ENCODE measurements at places on chromosomes 7 and 10. TPM values are rescaled to one million over a fixed set of nuclear protein-coding genes. Genes with fewer than 3 reads are reported as not detected.

- no peak for DNase-seq
Measured at GRCh38 chr10:4941540-4942330, 21.5 kb upstream of the AKR1C1 start.

DNA sequence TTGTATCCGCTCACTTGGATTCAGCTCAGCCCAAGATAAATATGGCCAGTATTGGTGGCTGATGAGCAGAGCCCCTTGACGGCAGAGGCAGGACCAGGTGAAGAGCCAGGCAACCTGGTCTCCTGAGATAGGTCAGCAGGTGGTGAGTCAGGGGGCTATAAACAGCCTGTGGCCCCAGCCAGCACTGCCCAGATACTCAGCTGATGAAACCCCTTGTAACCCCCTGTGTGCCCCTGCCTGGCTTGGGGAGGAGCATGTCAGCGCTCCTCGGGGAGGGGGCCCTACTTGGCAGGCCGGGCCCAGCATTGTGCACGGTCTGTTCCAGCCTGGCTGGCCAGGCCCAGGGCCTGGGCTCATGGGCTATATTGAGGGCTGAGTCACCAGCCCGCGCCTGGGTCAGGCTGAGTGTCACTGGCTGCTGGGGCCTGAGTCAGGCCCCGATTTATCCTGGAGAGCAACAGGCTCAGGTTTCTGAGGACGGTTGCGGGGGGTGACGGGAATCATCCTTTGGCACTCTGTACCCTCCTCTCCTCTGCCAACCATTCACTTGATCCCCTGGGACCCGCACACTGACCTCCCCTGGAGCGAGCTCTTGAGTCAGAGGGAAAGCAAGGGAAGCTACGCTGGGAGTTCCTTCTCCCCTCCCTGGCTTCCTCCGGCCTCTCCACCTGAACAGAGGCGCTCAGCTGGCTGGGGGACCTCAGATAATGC lies 2.8 kb upstream of the FLNC start:
- peak; percentile 92 for DNase-seq

Gene NDUFA5
- total RNA-seq = 15.9 TPM

DNA sequence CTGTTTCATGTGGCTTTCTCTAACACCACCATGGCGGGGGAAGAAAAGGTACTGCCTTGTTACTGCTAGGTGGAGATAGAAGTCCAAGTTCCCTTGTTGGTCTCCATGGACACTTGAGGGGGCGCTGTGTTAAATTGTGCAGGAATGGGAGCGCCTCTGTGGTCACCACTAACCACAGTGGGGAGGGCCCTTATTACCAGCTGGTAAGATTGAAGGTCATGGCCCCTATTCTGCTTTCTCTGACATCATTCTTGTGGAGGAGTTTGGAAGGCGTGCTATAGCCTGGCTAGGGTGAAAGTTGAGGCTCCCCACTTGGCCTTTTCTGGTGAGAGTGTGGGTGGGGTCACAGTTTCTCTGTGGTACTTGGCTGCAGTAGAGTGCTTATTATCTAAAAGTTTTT lies 14.9 kb upstream of the MXI1 start:
- no peak for DNase-seq

- no peak for DNase-seq
Measured at GRCh38 chr10:49104323-49104722, 11.0 kb downstream of the VSTM4 start.

Gene DYNC1I1
- 2.2 TPM for total RNA-seq

Gene UPK3BL1
- 0.37 TPM for total RNA-seq

Gene PRR15
- not detected for total RNA-seq

GRCh38 chr7:146713934-146714333 lies 597.3 kb downstream of the CNTNAP2 start:
- DNase-seq = no peak

- no peak for DNase-seq
Measured at GRCh38 chr7:8176370-8177081, 85.4 kb downstream of the ICA1 start.

DNA sequence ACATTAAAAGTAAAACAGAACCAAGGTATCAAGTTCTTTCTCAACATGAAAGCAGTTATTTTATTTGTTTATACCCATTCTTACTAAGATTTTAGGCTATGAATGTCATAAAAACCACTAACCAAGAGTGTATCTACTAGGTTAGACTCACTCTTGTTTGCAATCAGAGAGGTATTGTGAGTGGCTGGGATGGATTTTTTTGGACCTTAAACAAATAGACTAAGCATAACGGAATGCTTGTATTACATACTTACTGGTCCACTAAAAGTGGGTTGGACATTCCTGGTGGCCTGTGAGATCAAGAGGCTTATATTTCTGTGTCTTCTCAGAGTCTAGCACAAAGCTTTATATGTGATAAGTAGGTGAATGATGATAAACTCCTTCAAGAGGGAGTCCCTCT lies 32.6 kb upstream of the CBLL1 start:
- DNase-seq = no peak

DNA sequence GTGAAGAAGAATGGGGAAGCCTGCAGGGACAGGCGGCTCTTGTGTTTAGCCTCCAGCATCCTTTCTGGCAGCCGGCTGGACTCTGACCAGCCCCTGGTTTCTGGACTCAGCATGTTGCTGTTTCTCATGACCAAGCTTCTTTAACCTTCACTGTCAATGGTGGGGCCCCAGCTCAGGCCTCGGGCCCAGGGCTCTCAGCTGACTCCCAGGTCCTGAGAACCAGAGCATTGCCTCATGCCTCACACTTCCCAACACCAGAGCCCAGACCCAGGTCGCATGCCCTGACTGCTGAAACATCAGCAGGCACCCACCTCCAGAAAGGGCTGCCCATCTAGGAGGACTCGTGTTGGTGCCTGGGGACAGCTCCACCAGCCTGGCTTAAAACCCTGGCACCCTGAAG lies 34.8 kb upstream of the FGFR2 start:
- DNase-seq = no peak

Gene CUBN
- 8.9 TPM for total RNA-seq

GRCh38 chr7:17021205-17021604 lies 139.4 kb upstream of the AGR3 start:
- no peak for DNase-seq

GRCh38 chr10:2476812-2477553 lies 590.4 kb upstream of the PFKP start:
- no peak for DNase-seq

DNA sequence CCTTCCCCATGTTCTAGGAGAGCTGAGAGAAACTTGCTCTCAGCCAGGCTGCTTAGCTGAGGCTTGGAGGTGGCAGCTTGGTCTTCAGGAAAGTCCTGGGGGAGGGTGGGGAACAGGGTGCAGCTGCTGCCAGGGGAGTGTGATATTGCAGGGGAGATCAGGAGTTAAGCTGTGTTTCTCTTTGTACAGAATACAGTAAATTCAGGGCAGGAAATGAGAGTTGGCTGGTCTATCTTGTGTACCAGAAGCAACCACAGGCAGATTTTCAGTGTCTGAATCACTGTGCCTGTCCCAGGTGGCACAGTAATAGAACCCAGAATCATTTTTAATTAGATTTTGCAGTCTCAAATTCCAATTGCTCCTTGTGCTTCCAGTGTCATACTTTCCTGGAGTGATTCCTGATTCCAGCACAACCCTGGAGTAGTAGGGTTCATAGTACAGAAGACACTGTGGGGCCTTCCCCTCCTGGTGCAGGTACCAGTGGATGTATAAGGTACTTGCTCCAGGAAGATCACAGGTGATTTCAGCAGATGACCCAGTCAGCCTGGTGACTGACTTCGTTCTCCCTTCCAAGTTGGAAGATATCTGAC lies 94.0 kb upstream of the TARP start:
- DNase-seq = no peak

Gene WEE2
- total RNA-seq = not detected

Gene CDNF
- 0.92 TPM for total RNA-seq

DNA sequence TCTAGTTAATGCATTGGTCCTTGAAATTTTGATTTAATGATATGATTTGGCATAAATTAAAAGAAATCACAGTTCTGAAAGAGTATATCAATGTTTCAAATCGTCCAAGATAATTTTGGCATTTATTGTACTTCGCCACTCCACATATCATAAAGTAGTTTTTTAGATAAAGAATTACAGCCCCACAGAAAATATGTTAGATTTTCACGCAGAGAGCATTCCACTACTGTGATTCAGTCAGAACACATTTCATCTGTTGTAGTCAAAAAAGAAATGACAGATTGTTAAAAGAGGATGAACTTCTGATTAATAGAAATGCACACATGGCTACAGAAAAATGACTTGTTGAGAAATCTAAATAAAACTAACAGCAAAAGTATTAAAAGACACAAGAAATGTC lies 1063.5 kb upstream of the LRRN3 start:
- no peak for DNase-seq

GRCh38 chr7:130896051-130896881 lies 162.3 kb upstream of the KLF14 start:
- DNase-seq = no peak

GRCh38 chr7:87210506-87210905 lies 9.0 kb downstream of the TMEM243 start:
- no peak for DNase-seq

Gene ANKRD1
- total RNA-seq = not detected

DNA sequence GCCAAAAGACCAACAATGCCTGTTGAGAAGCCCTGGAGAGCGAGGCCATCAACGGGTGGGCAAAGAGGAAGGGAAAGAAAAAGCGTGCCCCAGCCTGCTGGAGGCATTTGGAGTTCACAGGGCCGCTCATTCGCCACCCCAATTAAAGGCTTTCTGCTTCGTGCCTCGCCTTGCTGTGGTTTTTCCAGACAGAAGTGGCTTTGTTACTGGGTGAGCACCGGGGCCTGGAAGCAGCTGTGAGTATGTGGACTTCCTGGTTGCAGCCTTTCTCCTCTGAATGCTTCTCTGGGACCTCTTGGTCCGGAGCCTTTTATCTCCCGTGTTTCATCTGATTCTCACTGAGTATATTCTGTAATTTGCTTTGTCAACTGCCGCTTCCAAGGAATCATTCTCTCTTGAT lies 118.1 kb upstream of the EGR2 start:
- DNase-seq = no peak

DNA sequence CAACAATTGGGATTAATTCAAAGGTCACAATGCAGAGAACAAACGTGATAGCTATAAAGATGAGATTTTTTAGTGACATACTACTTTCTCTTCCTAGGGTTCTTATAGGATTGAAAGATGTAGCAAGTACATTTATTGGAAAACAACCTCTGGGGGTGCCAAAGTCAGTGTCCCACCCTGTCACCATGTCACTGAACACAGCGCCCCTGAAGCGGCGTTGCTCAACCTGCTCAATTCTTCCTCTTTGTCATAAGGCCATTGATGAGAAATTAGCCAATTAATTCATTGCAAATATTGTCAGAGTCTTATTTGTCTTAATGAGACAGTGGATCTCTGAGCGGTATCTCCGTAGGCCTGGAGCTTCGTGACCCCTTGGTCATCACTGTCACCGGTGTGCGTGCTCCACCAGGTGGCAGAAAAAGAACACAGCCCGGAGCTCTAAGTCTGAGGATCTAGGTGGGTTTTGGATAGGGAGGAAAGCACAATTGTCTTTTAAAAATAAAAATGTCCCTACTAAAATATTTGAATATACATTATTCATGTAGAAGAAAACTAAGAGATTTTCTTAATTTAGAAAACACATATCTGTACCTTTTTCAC lies 362.6 kb downstream of the PAXIP1 start:
- DNase-seq = no peak

Gene GRB10
- 27.5 TPM for total RNA-seq

DNA sequence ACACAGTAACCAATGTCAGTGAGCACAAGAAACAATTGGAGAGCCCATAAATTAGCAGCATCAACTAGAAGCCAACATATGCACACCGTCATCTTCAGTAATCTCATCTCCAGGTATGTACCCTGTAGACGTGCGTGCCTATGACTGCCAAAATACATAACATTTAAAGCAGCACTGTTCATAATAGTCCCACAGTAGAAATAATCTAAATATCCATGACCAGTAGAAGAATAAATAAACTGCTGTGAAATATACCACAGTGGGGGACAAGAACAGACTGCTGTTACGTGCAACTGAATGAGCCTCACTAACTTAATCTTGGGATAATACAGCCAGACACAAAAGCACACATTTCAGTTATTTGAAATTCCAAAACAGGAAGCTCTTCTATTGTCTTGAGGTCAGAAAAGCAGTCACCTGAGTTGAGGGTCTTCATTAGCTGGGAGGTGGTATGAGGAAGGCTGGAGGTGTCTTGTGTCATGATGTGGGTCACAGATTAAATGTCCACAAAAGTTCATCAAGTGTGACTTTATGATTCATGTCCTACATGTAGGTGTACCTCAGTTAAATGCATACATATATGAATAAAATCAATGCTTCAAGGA lies 454.2 kb upstream of the AKR1E2 start:
- DNase-seq = no peak

Gene SLC26A5
- total RNA-seq = not detected

Gene FAM237B
- total RNA-seq = not detected

Gene CTAGE6
- total RNA-seq = not detected

- DNase-seq = no peak
Measured at GRCh38 chr10:90986870-90987269, 66.0 kb upstream of the ANKRD1 start.
